ENCODE measurements at places on chromosomes 3 and 15.
A peak's percentile ranks its signal among the peaks of the same experiment; 100 is the strongest.

- DNase-seq, result no peak
Measured at GRCh38 chr3:39339086-39339485, 9.6 kb downstream of the CCR8 start.

- no peak for DNase-seq
Measured at GRCh38 chr15:63256433-63257274, 20.8 kb upstream of the APH1B start.

DNA sequence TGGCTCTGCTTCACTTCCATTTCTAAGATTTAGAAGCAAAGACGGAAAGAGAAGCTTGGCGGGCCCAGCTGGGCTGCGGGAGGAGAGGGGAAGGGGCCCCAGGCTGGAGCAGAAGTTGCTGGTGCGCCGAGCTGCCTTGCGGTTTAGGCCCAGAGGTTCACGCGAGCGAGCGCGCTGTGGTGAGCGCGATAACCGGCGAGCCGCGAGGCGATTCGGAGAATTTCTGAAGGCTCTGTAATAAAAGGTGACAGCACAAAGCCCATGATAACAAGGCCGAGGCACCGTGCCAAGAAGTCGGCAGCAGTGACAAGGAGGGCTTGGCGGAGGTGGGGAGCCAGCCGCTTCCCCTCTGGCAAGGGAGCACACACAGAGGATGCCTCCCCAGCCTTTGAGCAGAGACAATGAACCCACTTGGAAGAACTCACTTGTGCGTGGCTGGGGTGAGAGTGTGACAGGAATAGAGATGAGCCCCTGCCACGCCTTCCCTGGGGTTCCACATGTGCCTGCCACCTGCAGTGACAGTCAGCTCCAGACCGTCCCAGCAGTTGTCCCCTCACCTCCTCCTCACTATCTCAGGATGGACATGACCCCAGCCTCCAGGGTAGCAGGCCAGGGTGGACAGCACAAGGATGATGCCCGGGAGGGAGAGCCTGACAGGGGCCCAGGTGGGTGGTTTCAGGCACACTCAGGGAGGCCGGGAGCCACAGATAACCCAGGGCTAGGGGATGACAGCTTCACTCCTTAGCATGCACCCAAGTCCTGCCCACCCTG lies 315.2 kb downstream of the UACA start:
- peak; percentile 61 for DNase-seq

DNA sequence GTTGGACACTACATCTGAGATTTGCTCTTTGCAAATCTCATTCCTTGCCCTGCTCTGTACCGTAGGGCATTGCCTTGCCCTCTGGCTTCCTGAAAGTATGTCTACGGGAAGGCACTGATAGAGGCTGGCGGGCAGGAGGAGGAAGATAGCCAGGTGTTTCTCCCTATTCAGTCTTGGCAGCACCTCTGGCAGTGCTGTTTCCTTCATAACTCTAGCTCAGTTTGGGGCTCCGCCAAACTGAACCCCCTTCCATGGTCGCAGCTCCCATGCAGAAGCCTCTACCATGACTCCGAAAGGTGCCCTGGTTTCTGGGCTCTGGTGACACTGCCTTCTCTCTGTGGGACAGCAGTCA lies 122.3 kb upstream of the PRR20G start:
- no peak for DNase-seq

DNA sequence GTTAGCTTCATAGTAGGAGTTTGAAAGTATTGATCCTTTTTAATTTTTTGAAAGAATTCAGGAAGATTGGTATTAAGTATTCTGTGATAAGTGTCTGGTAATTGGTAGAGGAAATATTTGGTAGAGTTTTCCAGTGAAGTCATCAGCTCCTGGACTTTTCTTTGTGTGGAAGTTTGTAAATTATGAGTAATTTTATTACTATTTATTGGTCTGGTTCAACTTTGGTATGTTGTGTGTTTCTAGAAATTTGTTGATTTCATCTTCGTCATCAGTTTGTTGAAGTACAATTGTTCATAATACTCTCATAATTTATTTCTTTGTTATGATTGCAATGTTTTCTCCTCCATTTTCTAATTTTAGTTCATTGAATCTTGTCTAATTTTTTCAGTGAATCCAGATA lies 832.0 kb downstream of the OTOL1 start:
- no peak for DNase-seq

- DNase-seq, result peak; percentile 49
Measured at GRCh38 chr3:16177962-16178627, 3.6 kb downstream of the GALNT15 start.

GRCh38 chr3:16439848-16440708 lies 73.4 kb downstream of the RFTN1 start:
- no peak for DNase-seq

All from CD14-positive monocyte (primary cell).